ENCODE measurements at places on chromosomes 6 and 20.

GRCh38 chr6:23890543-23891227, 235.3 kb upstream of the NRSN1 start:
- DNase-seq: no peak

- peak; percentile 85 for DNase-seq
These were observed 578 bp downstream of the RGL2 start for GRCh38 chr6:33297956-33298772.

- DNase-seq: no peak
These were observed 4.2 kb downstream of the C6orf136 start for GRCh38 chr6:30651143-30651542.

DNA sequence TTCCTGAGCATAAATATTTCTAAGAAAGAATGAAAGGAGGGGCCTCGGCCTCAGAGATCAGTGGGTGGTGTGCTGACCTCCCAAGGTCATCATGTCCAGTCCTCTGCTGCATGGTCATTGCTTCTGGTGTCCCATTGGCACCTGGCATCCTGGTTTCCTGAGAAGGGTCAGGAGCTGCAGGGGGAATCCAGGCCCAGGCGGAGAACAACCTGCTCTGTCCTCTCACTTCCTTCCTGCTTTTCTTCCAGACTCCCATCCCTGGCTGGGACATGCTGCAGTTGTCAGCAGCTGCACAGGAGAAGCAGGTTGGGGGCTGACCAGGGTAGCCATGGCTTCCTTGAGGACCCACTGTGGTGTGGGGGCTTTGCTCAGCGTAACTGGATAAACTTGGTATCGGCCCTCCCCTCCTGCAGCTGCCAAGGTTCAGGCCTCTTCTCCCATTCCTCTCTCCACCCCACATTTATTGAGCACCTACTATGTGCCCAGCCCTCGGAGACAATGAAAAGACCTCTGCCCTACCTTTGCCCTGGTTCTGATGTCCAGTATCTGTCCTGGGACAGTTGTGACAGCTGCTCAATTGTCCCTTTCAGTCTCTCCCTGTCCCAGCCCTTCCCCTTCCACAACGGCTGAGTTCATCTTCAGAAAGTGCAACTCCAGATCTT, 155.2 kb downstream of the CEBPB start:
- no peak for DNase-seq

DNA sequence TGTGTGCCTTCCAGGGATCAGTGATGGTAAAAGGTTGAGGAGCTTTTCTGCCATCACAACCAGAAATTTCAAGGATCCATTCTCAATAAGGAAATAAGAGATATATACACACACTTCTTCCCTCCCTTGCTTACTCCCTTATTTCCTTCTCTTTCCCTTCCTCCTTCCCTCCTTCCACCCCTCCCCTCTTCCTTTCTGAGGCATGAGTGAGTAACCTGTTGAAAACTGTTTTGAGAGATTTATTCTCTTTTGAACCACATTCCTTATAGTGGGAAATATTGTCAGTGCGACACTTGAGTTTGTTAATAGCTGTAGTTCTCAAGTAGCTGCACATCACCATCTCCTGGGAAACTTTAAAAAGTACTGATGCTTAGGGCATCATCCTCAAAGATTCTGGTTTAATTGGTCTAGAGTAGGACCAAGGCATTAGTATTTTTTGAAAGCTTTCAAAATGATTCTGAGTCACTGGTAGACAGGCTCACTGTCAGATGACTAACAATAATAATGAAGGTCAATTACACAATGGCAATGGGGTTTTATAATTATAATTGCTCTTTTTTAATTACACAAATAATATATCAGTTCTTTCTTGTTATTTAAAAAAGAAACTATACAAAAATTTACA, 109.9 kb downstream of the POPDC3 start:
- DNase-seq: no peak

GRCh38 chr20:10876558-10876957, 202.8 kb upstream of the JAG1 start:
- no peak for DNase-seq

- DNase-seq: no peak
These were observed 151.0 kb upstream of the CITED2 start for GRCh38 chr6:139525415-139525814.

- no peak for DNase-seq
These were observed 42.8 kb downstream of the MAP3K5 start for GRCh38 chr6:136749359-136749997.

DNA sequence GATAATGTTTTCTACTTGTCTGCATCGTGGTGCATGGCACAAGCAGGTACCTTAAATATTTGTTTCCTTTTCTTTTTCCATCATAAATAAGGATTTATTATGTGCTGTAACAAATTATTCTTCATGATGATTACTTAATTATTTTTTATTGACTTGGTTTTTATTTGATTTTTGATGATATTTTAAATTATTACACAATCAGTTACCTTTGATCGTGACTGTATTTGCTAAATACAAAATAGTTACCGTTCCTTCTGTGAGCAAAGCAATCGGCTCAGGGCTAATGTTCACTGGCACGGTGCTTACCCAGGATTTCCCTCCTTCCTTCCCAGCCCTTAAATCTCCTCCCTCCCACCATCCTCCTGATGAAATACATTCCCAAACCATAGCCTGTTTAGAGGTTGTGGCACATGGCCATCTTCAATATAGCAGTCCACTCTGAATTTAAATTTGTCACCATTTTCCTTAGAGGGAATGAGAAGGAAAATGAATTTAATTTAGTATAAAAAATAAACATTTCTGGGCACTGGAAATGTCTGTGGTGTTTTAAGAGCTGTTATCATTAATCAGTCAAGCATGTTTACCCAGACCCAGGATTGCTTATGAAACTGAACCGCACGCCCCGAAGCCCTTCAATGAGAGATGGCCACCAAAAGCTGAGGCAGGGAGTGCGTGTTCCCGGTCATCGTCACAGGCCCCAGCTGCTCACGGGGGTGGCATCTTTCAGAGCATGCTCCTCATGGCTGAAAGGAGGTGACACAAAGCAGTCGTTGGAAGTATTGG, 23.0 kb upstream of the EXOC2 start:
- DNase-seq: no peak

GRCh38 chr6:35648203-35648602, 40.5 kb downstream of the FKBP5 start:
- no peak for DNase-seq

- DNase-seq: no peak
These were observed 22.8 kb downstream of the OR2A4 start for GRCh38 chr6:131678442-131678841.

DNA sequence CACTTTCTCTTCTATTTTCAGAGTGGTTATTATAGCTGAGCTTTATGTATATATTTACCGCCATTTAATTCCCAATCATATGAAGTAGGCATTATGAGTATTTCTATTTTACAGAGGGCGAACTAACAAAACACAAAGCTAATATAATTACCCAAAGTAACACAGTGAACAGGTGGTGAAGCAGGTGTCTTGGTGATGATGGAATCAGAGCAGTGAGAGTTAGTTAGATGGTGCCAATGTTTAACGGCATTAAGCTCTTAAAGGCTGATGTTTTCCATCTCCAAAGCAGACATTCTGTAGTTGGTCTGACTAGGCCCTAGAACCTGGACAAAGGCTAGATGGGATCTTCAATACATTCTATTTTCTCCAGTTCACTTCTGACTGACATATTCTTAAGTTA, 551.1 kb upstream of the SYNCRIP start:
- no peak for DNase-seq

DNA sequence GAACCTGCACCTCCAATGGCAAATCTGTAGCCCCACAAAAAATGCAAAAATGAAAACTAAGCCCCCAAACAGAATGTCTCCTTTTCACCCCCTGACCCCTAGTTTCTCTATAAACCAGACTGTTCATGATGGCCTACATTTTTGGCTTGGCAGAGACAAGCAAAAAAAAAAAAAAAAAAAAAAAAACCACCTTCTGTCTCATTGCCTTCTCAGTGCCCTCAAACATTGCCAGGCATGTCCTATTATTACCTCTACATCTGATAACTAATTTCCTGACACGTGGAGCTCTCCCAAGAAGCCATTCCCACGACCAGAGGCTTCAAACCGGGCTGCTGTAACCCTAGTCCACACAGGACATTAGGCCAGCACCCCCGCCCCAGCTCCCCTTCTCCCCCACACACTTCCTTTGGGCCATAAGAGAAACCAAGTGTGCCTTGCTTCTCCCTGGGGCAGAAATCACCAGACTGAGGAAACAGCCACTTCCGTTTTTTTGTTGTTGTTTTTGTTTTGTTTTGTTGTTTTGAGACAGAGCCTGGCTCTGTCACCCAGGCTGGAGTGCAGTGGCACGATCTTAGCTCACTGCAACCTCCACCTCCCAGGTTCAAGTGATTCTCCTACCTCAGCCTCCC, 65.4 kb downstream of the GPR6 start:
- no peak for DNase-seq
